Activated CD4-positive, CD25-positive, alpha-beta regulatory T cell (primary cell): ENCODE measurements at places on chromosomes 3 and 15.

DNA sequence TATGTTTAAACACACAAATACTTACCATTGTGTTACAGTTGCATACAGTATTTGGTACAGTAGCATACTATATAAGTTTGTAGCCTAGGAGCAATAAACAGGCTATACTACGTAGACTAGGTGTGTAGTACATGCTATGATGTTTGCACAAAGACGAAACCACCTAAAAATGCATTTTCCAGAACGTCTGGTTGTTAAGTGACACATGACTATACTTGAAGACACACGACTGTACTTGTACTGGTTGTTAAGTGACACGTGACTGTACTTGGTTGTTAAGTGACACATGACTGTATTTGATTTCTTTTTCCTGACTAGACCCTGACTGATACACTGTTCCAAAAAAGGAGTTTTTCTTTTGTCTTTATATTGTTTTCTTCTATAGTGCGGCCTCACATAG is 34.1 kb downstream of the RAB8B start:
- DNase-seq, result no peak

DNA sequence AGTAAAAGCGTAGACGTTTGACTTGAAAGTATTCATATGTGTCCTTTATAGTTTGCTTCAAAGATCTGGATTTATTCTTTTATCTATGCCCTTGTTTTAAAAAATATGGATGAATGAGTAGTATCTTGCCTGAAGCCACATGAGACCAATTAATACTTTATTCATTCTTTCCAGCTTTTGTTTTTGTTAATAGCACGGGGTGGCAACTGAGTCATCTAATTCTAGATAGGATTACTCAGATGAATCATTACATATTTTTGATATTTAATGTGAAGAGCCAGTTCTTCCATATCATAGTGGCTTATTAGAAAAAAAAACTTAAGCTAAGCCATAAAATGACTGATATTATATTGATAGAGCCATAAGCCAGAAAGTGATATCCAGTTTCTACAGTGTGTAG is 121.9 kb downstream of the BBX start:
- DNase-seq, result no peak

- no peak for DNase-seq
These were observed 122.4 kb downstream of the UBE2E2 start for GRCh38 chr3:23325466-23326065.

- no peak for DNase-seq
These were observed 186.4 kb upstream of the TMC3 start for GRCh38 chr15:81560405-81560804.

DNA sequence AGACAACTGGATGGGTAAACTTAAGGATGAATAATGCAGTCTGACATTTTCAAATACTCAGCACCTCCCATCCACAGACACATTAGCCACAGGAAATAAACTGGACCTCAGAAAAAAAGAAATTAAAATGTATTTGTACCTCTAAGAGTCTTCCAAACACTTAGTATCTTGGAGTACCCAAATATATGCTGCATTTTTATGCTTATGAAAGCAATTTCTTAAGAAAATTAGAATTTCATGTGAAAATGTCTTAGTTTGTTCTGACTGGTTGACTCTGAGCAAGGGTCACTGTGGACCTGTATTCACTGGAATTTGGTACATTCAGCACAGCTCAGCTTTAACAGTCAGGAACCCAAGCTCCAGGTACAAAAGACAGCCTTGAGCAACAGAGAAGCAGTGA is 216.2 kb upstream of the UBE2E2 start:
- DNase-seq, result no peak

- DNase-seq, result no peak
These were observed 48.2 kb upstream of the IGF1R start for GRCh38 chr15:98599909-98600691.

DNA sequence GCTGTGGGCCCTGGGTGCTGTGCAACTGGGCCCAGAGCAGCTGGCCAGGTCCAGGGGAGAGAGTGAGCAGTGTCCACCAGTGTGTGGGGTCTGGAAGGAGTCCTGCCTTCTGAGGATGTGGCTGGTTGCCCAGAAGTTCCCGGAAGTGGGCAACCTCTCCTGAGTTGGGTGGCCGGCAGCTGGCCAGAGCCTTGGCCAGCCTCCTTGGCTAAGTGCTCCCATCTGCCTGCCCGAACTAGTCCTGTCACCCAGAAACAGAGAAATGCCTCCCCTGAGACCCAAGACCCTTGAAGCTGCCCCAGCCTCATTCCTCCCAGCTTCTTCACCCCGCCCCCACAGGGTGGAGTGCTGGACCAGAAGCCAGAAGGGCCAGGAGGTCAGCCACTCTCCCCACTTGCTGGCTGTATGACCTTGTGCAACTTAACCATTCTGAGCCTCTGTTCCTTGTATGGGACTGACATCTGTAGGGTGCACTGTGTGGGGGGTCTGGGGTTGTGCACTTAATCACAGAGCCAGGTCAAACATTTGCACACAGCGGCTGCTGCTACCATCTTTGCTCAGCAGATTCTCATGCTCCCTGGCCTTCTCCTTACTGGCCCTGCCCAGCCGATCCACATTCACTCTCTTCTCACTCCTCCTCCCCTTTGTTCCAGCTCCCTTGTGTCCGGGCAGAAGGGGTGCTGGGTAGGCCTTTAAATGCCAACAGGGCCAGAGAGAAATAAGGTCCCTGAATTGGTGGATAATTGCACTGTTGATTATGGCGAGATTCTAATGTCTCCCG is 7.5 kb upstream of the ALAS1 start:
- no peak for DNase-seq

DNA sequence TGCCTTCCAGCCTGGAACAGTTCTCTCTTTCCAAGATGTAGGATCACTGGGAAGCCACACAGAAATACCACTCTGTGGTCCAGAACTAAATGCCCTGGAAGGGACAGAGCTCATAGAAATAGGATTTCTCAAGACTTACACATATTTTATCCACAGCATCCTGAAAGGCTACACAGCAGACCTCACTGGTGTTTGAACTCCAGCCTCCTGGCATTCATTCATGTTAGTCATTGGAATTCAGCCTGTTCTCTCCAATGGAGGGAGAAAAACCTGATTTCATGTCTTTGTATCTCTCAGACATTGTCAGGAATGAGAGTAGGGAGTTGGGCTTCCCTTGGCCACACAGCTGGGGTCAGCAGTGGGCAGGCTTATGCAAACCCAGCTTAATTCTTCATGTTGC is 121.1 kb upstream of the PPP2R3A start:
- DNase-seq, result no peak

- no peak for DNase-seq
These were observed 7.0 kb downstream of the ZPLD1 start for GRCh38 chr3:102441832-102442231.

- DNase-seq, result no peak
These were observed 397.5 kb upstream of the ATP10A start for GRCh38 chr15:26260517-26261133.

- DNase-seq, result no peak
These were observed 22.7 kb downstream of the APH1B start for GRCh38 chr15:63299943-63300575.

DNA sequence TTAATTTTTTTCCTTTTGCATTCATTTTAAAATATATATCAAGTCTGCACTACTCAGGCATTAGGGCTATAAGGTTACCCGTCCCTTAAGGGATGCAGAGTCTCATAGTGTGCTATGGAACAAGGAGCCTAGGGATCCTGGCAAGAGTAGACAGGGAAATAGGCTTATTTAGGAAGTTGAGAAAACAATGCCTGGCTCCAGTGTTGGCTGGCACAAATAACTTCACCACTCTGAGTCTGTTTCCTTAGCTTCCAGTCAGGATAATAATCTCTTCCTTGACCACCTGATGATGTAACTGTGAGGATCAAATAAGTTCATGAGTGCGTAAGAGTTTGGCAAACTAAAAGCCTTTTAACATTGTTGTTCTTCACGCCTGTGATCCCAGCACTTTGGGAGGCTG is 540.8 kb upstream of the IL12A start:
- no peak for DNase-seq

DNA sequence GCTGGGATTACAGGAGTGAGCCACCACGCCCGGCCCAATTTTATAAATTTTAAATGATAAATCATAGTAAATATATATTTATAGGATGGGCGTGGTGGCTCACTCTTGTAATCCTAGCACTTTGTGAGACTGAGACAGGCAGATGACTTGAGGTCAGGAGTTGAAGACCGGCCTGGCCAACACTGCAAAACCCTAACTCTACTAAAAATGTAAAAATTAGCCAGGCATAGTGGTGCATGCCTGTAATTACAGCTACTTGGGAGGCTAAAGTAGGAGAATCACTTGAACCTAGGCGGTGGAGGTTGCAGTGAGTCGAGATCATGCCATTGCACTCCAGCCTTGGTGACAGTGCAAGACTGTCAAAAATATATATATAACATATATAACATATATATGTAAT is 26.4 kb downstream of the MFN1 start:
- no peak for DNase-seq

GRCh38 chr3:5072100-5072816 is 49.8 kb upstream of the ARL8B start:
- no peak for DNase-seq
